ENCODE measurements at places on chromosomes 16 and 17. TPM values are rescaled to one million over a fixed set of nuclear protein-coding genes. Genes with fewer than 3 reads are reported as not detected.
A peak's percentile ranks its signal among the peaks of the same experiment; 100 is the strongest.

GRCh38 chr17:7254511-7254910, 2.5 kb downstream of the ELP5 start:
- DNase-seq, result no peak

- peak; percentile 77 for DNase-seq
Measured at GRCh38 chr16:67481561-67482232, 740 bp upstream of the ATP6V0D1 start.

GRCh38 chr17:54727624-54728023, 173.0 kb upstream of the TOM1L1 start:
- no peak for DNase-seq

- DNase-seq, result no peak
Measured at GRCh38 chr17:5619088-5619740, 34.9 kb upstream of the NLRP1 start.

GRCh38 chr17:10105513-10106001, 92.8 kb downstream of the GAS7 start:
- DNase-seq, result no peak

GRCh38 chr17:65954148-65954449, 237.8 kb downstream of the CEP112 start:
- DNase-seq, result no peak

DNA sequence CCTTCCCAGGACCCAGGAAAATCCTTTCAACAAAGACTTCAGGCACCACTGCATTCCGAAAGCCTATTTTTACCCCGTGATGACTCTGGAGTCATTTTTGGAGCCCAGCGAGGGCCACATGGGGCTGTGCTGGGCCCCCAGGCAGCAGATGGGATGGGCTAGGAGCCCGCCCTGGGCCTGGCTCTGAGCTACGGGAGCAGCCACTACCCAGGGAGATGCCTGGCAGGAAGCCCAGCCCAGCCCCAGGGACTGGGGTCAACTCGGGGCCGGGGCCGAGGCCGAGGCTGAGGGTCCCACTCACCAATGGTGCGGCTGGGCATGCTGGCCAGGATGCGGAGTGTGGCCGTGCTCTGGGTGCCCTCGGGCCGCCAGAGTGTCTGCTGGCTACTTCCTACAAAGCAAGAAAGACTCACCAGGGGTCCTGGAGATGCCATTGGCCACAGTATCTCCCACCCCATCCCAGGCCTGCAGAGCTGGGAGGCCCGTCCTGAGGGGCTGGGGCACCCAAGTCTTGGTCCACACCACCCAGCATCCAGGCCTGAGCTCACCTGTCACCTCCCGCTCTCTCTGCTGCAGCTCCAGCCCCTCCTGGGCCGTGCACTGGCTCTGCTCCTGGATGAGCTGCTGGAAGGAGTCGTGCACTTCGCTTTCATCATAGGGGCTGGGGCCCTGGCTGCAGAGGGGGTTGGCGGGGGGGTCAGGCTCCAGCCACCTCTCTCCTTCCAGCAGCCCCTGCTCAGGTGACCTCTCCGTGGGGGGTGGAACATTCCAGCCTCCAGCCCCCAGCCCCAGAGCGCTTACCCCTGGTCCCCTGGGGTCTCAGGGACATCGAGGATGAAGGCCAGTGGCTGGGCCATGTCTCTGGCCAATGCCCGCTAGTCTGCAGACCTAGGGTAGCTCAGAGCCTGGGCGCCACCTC, 2.3 kb downstream of the TMC6 start:
- no peak for DNase-seq

GRCh38 chr16:49458656-49459445, 85.2 kb downstream of the C16orf78 start:
- DNase-seq, result no peak

DNA sequence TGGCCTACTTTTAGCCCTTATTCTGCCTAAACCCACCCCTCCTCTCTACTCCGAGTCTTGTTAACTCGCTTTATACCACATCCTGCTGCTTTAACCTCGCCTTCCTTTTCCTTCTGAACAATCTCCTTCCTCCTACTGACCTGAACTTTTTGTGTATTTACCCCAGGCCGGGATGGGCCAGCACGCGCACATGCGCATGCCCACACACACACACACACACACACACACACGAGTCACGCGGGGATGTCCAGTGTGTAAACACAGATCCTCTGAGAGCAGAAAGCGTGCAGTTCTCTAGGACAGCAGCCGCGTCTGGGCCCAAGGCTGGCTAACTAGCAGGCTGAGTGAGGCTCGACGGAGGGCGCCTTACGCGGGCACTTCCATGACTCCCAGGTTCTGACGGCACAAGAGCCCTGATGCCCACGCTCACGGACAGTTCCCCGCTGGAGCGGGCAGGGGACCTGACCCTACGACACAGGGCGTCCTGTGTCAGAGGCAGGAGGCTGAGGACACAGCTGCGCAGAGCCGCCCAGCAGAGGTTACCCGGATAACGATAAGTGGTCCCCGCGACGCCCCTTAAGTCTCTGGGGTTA, 610 bp downstream of the PIK3R5 start:
- DNase-seq, result no peak

- DNase-seq, result no peak
Measured at GRCh38 chr17:73592079-73592415, 52.2 kb downstream of the SDK2 start.

DNA sequence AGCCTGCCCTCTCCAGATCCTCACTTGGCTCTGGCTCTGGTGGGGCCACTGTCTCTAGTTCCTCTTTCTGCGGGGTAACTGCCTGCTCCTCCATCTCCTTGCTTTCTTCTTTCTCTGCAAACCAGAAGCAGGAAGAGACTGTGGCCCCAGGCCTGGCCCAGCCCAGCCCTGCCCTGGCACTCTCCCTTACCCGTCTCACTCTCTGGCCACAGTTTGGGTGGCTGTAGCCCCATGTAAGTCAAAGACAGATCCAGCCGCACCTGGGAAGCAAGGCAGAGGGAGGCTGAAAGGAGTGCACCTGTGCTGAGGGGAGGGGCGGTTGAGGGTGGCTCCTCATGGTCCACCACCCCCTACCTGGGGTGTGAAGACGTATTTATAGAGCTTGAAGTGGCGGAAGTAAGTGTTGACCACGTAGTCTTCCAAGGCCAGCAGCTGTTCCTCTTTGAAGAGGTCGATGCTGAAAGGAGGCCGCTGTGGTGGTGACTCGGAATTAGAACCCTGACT, 2.8 kb downstream of the CFAP119 start:
- no peak for DNase-seq

- peak; percentile 77 for DNase-seq
Measured at GRCh38 chr17:45160447-45161287, 1.0 kb upstream of the HEXIM2 start.

GRCh38 chr17:28033972-28034714, 8.3 kb upstream of the NLK start:
- DNase-seq, result peak; percentile 95

KRT37 gene
- not detected for total RNA-seq

SCGB1C2 gene
- not detected for total RNA-seq

Measured in lung microvascular endothelial cell (primary cell).